Prostate gland (tissue), 2 donors: ENCODE measurements at places on chromosomes 16 and 17.

- DNase-seq = no peak
Observed at GRCh38 chr16:49458656-49459445, 85.2 kb downstream of the C16orf78 start.

- no peak for DNase-seq
Observed at GRCh38 chr17:51261024-51261963, 948 bp downstream of the UTP18 start.

DNA sequence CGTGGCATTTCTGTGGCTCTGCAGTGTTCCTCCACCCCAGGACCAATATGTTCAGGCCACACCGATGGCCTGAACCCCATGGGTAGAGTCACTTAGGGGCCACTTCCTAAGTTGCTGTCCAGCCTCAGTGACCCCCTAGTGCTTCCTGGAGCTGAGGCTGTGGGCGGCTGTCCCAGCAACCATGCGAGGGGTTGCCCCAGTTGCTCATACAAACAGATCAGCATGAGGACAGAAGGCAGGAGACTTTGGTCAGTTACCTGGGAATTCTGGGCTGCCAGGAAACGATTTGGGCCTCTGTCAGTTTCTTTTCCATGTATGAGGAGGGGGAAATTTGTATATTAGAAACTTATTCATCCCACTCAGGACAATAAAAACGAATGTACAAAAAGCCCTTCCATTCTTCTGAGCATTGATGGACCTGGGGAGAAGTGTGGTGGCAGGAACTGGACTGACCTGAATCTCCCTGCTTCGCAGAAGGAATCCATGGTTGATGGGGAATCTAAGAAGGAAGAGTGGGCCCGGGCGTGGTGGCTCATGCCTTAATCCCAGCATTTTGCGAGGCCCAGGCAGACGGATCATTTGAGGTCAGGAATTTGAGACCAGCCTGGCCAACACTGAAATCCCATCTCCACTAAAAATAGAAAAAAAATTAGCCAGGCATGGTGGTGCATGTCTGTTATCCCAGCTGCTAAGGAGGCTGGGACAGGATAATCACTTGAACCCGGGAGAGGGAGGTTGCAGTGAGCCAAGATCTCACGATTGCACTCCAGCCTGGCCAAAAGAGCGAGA, 4.9 kb upstream of the IL32 start:
- no peak for DNase-seq

DNA sequence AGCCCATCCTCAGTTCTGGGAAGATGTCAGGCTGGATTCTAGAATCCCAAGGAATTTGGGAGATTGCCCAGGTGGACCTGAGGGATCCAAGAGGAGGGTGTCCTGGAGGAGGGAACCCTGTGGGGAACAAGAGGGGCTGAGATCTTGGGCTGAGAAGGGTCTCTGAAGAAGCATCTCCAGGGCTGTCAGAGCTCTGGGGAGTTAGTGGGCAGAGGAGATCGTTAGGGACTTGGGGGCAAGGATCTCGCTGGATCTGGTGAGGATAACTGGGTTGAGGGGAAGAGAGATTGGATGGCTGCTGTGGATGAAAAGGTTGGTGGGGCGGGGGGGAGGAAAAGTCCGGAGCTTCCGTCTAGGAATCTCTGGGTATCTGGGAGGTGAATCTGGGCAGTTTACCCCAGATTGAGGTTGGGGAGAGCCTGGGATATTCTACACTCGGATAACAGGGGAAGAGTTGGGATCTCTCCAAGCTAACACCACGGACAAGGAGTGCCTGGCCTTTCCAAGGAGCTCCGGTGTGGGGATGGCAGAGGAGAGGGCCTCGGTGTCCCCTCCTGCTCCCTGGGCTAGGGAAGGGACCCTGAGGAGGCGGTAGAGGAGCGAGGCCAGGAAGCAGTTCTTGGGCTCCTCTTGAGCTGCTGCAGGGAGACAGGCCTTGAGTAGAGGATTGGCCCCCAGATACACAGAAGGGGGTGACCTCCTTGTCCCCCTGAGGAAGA, 1.7 kb downstream of the FBXL19 start:
- no peak for DNase-seq

DNA sequence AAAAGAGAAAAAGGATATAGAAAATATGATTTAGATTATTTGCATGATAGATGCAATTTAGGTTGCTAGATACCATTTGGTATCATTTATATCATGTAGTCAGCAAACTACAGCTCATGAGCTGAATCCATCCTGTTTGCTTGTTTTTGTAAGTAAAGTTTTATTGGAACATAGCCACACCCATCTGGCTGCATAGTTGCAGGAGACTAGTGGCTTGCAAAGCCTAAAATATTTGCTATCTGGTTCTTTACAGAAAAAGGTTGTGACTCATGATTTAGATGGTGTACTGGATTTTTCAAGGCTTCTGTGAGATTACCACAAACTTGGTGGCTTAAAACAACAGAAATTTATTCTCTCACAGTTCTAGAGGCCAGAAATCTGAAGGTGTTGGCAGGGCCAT, 49.9 kb downstream of the MAP2K4 start:
- no peak for DNase-seq

DNA sequence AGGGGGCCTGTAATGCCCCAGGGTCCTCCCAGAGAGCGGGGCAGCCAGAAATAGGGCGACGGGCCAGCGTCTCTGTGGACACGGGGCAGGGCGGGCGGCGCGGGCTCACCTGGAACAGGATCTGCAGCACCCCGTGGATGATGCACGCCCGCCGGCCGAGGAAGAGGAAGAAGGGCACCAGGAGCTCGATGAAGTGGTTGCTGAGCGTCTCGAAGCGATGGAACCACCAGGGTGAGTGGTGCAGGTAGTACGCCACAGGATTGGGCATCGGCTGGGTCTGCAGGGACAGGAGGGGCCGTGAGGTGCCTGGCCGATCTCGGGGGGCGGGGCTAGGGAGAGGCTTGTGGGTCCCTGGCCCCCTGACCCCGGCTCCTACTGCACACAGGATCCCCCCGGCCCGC, 78.9 kb upstream of the GNG13 start:
- DNase-seq = no peak

- peak; percentile 51 for DNase-seq
Observed at GRCh38 chr17:45319239-45319703, 2.5 kb upstream of the MAP3K14 start.

- DNase-seq = no peak
Observed at GRCh38 chr16:31869511-31870201, 4.0 kb upstream of the ZNF267 start.

- no peak for DNase-seq
Observed at GRCh38 chr16:2706085-2706484, 13.9 kb downstream of the PRSS27 start.

- no peak for DNase-seq
Observed at GRCh38 chr17:77254951-77255825, 114.4 kb downstream of the SEC14L1 start.

GRCh38 chr17:78527345-78527744, 49.9 kb downstream of the DNAH17 start:
- DNase-seq = no peak

GRCh38 chr17:42980766-42981397, 517 bp downstream of the RUNDC1 start:
- DNase-seq = peak; percentile 50

DNA sequence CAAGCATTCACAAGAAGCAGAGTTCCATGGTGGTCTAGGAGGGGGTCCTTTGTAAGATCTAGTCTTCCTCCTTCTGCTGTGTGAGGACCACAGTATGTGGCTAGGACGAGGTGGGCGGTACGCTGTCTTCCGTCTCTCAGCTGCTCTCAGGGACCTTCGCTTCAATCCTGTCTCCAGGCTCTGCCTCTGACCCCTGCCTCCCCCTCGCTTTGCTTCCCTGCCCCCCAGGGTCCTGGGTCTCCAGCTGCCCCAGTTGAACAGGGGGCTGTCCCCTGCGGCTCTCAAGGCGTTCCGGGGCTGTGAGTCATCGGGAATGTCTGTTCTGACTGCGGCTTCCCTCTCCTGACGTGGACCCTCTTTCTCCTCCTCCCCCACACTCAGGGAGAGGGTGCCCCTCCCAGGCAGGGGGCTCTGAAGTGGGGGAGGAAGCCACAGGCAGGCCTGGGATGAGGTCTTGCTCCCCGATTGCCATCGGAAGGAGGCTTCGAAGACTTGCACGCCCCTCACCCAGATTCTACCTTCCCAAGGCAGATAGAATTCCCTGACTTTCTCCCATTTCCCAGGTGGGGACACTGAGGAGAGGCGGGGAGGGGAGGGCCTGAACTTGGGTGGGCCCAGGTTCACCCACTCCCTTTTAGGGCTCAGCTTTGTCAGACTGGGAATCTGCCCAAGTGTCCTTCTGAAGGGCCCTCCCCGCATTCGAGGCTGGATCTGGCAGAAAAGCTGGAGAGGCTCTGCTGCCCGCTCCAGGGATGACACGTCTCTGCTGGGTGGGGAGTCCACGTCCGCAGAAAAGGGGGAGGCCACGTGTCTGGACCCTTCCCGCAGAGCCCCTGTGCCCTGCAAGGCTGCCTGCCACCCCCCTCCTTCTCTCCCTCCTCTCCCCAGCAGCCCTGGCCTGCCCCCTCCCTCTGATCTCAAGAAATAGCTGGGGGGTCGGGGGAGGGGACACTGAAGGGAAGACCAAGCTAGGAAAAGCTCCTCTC, 9.1 kb upstream of the COL1A1 start:
- no peak for DNase-seq

- DNase-seq = peak; percentile 26
Observed at GRCh38 chr16:87681981-87682570, 79.8 kb downstream of the JPH3 start.

- peak; percentile 57 for DNase-seq
Observed at GRCh38 chr17:39702901-39703893, 3.3 kb downstream of the ERBB2 start.

- peak; percentile 82 for DNase-seq
Observed at GRCh38 chr16:66552286-66553177, at the start of gene CKLF. Gene CKLF (plus strand): TSS chr16:66552576. CDS start chr16:66552716, 140 bp downstream.

DNA sequence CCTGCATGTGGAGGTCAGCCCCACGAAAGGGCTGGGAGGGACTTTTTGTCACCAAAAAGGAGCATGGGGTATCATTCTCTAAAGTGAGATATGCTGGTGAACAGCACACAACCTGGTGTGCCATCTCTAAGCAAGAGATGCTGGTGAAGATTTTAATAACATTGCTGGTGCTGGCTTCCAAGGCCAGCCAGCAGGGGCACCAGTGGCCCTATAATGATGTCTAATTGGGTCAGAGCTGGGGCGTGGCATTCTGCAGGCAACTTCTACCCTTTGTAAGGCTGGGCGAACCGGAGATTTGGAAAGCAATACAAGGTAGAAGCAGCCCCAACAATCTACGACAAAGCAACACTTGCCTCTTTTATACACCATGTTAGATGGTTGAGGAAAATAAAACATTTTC, 16.8 kb downstream of the SDR42E1 start:
- no peak for DNase-seq

GRCh38 chr17:29145289-29146073, 34.7 kb downstream of the MYO18A start:
- DNase-seq = peak; percentile 54

DNA sequence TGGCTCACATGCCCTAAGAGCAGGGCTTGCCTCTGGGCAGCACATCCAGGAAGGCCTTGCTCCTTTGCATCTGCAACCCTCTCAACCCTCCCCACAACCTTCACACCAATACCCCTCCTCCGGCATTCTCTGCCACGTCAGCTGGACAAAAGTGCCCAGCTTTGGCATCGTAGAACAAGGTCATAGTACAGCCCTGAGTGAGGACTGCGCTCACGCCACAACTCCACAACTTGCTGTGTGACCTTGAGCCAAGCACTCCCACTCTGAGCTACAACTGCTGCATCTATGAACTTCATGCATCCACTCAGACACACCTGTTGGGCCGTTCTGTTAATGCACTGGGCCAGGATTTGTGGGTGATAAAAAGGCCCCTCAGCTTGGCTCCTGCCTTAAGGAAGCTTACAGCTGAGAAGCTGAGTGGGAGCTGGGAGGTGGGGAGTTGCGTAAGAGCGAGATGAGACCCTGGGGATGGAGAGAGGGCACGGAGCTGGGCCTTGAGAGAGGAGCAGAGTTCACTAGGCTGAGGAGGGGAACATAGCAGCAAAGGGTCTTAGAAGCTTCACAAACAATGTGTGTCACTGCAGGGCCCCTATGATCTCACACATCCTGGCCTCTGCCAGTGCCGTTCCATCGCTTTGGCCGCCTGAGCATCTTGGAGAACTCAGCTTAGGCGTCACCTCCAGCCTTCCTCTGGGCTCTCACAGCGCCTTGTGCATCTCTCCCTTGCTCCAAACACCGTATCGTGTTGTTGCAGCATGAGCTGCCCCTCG, 8.6 kb upstream of the MRC2 start:
- DNase-seq = no peak

GRCh38 chr17:44093231-44093900, 22.8 kb downstream of the G6PC3 start:
- DNase-seq = no peak

GRCh38 chr16:1963806-1964505, 670 bp downstream of the RPS2 start:
- DNase-seq = no peak

DNA sequence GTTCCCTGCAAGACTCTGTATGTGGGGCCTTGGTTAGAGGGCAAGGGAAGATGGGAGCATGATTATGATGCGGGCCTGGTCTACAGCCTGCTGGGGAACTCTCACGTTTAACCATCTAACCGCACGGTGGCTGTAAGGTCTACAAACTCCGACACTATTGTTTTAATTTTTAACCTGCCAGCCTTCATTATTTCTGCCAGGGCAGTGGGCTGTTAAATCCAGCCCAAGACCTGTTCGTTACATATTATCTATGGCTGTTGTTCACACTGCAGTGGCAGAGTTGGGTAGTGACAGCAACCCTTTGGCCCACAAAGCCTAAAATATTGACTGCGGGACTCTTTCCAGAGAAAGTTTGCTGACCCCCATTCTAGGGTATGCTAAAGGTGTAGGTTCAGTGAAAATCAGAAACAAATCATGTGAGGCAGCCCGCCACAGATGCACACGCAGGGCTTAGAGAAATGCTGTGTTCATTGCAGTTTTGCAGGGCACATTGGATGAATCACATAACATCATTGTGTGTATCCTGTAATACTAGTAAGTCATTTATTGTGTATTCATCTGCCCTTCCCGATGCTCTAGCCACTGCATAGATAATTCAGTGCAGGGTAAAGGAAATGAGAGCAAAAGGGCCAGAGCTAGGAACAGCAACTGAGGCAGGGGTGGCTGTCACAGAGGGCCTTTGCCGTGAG, 14.3 kb downstream of the SNX29 start:
- no peak for DNase-seq

- no peak for DNase-seq
Observed at GRCh38 chr16:21719283-21719682, 55.5 kb downstream of the OTOA start.

- peak; percentile 51 for DNase-seq
Observed at GRCh38 chr16:4315186-4316107, at the start of gene GLIS2. Gene GLIS2 (plus strand): TSS chr16:4316067. CDS start chr16:4332281, 16,214 bp downstream.

- DNase-seq = no peak
Observed at GRCh38 chr17:80029258-80029974, 6.3 kb downstream of the TBC1D16 start.

DNA sequence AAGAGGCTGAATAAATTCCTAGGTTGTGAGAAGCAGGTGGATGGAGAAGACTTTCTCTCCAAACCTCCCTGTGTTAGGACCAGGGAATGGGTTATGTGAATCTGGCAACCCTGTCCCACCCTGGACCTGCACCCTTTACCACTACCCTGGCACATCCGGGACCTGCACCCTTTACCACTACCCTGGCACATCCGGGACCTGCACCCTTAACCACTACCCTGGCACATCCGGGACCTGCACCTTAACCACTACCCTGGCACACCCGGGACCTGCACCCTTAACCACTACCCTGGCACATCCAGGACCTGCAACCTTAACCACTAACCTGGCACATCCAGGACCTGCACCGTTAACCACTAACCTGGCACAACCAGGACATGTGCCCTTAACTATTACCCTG, 207.0 kb upstream of the CACNG3 start:
- DNase-seq = no peak
